ENCODE measurements at places on chromosomes 7 and 10.

- DNase-seq, result no peak
Observed at GRCh38 chr10:120505866-120506265, 48.8 kb downstream of the PLPP4 start.

DNA sequence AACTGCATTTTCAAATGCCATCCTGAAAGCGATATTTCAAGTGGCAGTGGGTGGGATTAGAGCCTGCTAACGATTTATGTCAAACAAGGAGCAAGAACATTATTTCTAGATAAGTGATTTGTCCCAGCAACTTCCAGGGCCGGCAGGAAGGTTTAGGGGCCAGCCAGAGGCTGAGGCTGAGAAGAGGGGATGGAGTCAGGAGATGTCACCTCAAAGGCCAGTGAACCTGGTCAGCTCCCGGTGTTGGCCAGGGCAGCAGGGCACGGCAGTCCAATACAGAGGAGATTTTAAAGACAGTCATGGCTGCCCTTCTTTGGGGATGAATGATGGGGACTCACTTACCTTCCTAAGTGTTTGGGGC, 105.7 kb upstream of the PPIF start:
- no peak for DNase-seq

GRCh38 chr7:33726582-33726981, 178.8 kb upstream of the BMPER start:
- no peak for DNase-seq

GRCh38 chr10:86287966-86288579, 78.5 kb downstream of the GRID1 start:
- no peak for DNase-seq

DNA sequence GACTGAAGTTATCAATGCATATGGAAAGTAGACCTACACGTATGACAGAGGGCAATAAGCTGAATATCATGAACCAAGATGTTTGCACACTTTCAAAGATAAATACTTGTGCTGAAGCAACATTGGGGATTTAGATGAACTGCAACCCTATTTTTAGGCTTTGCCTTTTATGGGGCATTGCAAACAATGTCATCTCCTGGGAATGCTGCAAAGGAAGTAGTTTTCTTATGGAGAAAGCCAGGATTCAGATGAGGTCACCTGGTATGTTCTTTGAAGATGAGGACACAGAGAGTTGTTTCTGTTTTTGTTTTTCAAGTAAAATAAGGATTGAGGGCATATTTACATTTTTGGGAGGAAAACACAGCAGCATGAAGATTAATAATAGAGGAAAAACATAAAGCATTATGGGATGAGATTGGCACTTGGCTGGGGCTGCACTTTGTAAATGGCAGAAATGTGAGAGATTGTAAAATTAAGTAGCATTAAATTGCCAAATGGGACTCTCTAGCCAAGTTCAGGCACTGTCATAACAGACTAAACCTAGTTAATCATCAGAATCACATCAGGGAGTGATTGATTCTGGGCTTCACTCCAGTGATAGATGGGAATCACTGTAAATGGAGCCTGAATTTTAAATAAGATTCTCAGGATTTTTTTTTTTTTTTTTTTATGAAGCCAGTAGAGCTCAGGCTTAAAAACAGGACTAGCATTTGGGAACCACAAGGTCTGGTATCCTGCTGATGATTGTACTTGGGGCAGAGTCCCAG, 63.1 kb downstream of the MALRD1 start:
- no peak for DNase-seq

DNA sequence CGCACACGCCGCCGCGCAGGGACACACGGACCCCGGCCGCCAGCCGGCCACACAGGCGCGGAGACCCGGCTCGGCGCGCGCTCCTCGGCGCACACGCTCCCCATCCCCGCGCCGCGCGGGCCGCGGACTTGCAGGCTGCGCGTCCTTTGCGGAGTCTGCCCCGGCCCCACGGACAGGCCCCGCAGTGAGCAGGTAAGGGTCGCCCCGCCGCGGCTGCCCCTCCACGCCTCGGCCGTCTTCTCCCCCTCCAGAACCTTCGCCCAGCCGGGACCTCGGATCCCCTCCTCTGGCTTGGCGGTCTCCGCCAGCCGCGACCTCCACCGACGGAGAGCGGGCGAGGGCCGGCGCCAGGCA, 356 bp downstream of the ADCYAP1R1 start:
- DNase-seq, result no peak

- DNase-seq, result no peak
Observed at GRCh38 chr10:6207658-6208057, 4.9 kb downstream of the PFKFB3 start.

DNA sequence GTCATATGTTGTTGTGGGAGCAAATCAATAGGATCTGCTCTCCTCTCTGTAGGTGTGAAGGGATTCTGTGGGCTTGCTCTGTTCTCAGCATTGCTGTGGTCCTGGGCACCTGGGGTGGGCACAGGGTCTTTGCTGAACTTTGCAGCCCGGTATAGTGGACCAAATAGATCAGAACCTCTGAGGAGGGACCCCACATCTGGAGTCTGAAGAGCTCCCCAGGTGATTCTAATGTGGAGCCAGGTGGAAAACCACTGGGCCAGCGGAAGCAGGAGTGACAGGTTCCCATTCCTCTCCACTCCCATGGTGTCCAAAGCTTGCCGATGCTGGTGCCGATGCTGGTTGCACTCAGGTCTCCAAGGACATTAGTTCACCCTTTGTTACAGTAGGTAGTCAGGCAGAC, 257.2 kb downstream of the GLRX3 start:
- no peak for DNase-seq

DNA sequence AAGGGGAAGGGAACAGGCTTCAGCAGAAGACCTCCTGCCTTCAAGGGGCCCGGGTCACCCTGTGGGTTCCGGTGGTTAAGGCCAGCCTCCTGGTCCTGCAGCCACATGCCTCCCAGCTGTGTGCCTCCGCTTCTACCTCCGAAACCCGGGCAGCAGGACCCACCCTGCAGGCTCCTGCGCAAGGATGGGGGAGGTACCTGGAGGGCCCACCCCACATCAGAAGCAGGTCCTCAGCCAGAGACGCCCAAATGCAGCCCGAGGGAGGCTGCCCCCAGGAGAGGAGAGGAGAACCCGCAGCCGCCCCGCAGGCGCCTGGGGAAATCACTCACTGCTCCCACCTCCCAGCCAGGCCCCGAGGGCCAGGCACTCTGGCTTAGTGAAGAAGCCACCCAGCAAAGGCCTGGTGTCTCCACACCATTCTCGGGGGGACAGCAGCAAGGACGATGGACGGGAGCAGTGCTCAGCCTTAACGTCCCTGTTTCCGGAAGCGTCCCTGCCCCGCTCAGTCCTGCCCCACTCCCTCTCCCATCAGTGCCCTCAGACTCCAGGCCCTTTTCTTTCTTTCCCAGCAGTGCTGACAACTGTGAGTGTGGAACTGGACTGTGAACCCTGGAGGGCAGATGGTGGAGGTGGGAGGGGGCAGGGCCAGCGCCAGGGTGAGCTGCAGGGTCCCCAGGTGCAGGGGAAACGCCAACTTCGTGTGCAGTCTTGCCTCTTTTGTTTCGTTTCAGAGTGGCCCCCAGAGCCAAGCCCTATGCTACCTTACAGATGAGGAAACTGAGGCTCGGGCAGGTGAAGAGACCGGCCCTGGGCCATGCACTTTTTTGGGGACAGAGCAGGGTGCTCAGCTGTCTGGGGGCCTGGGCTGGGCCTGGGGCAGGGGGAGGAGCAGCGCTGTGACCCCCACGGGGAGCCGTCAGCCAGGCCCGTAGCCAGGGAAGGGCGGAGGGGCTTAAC, 138.0 kb downstream of the FAM53B start:
- DNase-seq, result no peak

DNA sequence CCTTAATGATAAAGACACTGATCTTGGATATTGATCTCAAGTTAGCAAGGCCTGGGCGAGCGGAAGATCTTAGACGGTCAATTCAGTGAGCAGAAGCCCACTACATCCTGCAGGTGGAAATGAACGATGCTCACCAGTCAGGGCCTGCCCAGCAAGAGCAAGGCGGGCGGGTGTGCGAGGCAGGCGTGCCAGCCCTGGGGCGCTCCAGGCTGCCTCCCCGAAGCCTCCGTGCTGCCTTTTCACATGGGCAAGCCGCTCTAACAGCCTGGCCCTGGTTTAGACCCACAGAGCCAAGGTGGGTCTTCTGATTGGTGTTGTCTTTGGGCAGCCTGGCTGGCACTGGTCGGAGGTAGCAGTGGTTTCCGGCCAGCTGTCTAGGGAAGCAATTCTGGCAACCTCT, 475.1 kb upstream of the FOXK1 start:
- DNase-seq, result no peak

DNA sequence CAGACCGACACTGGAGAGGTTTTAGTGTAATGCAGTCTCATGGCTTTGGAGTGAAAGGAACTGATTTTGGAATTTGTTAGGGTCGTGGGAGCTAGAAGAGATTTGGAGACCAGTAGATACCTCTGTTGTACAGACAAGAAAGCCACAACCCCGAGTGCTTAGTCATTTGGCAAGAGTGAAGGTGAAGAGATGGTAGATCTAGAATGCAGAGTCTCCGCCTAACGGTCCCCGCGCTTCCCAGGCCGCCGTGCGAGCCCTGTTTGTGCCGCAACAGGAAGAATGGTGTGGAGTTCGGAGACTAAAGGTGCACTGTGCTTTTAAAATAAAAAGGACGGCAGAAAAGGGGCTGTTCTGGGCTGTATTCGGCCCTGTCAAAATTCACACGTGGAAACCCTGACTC, 186.7 kb downstream of the ADARB2 start:
- no peak for DNase-seq

DNA sequence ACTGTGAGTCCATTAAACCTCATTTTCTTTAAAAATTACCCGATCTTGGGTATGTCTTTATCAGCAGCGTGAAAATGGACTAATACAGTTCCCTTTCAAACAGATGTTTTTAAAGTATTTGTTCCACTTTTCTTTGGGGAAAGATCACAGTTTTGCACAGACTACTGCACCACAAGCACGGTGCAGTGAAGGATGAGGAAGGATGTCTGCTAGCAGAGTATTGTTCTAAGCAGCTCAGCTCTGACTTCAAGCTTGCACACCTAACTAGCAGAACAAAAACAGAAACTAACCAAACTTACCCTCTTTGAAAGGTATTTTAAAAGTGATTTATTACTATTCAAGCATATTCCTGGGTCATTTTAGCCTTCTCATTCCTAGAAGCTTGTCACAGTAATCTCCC, 20.0 kb downstream of the THNSL1 start:
- DNase-seq, result no peak

DNA sequence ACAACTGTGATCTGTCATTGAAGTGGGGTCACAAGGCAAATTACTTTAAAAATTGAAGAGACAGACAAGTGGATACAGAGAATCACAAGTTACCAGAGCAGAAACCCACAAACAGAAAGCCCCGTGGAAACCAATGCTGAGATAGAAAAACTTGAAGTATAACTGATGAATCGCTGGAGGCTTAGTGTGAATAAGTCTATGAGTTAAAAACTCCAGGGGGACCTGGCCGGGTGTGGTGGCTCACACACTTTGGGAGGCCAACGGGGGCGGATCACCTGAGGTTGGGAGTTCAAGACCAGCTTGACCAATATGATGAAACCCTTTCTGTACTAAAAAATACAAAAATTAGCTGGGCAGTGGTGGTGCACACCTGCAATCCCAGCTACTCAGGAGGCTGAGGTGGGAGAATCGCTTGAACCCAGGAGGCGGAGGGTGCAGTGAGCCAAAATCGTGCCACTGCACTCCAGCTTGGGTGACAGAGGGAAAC, 69.7 kb upstream of the ZNRF2 start:
- no peak for DNase-seq

DNA sequence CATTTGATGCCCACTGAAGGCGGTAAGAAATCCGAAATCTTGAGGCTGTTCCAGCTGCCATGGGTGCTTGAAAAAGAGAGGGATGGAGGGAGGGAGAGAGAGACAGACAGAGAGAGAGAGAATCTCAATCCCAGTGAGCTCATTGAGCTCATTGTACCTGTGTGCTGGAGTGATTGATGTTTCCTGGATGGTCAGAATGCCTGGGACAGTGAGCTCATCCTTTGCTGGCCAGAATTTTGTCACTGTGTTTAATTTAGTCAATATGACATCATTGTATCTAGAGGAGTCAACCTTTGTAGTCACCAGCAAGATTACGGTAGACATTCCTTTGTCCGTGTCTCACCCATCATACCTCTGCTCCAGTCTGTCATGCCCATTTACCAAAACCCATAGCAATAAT, 625.4 kb upstream of the POM121L12 start:
- DNase-seq, result no peak

DNA sequence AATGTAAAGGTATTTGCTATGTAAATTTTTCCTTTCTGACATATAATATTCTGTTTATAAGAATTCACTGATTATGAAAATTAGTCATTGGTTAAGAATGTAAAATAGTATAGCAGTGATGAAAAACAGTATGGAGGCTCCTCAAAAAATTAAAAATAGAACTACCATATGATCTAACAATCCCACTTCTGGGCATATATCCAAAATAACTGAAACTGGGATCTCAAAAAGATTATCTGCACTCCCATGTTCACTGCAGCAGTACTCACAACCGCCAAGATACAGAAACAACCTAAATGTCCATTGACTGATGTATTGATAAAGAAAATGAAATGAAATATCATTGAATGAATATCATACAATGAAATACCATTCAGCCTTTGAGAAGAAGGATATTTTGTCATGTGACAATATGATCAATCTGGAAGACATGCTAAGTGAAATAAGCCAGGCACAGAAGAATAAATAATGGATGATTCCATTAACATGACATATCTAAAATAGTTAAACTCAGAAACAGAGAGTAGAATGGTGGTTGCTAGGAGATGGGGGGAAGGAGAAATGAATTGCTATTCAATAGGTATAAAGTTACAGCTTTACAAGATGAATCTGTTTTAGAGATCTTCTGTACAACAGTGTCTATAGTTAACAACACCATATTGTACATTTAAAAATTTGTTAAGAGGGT, 14.0 kb downstream of the C10orf88 start:
- no peak for DNase-seq

DNA sequence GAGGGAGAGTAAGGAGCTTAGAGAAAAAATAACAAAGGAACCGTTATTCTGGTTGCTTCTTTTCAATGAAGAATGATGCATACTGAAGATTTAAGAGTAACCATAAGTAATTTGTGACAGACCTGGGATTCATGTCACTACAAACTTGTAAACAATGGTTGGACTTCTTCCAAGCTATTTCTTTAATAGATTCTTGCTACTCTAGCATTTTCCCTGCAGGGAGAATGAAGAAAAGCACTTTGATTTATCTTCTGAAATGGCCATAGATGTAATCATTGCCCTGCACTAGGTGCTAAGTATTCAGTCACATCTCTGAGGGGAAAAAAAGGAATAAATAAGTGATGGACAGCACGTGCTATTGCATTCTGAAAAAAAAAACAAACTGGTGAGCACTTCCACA, 606.6 kb upstream of the LRRN3 start:
- DNase-seq, result no peak

GRCh38 chr7:138116141-138116540, 39.9 kb downstream of the AKR1D1 start:
- DNase-seq, result no peak
